Hepatocyte (in vitro differentiated cells): ENCODE measurements at places on chromosomes 6 and 20.

DNA sequence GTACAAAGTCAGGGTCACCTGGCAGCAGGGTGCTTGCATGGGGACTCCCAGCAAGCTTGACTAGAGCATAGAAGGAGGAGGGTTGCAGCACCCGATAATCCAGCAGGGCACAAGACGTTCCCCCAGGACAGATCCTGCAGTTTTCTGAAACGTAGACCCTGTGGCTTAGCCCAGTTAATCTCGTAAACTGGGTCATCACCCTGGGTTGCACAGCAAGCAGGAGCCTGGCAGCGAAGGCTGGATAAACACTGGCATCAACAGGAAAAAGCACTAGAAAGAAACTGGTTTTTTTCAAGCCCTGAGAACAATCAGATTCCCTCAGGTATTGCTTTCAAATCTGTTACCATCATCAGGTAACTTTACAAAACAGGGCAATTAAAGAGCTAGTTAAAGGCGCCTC lies 92.6 kb downstream of the PDE7B start:
- no peak for DNase-seq

GRCh38 chr6:122035173-122035572 lies 364.3 kb upstream of the HSF2 start:
- DNase-seq = no peak

- DNase-seq = no peak
Measured at GRCh38 chr6:5994999-5995657, 11.6 kb downstream of the NRN1 start.

DNA sequence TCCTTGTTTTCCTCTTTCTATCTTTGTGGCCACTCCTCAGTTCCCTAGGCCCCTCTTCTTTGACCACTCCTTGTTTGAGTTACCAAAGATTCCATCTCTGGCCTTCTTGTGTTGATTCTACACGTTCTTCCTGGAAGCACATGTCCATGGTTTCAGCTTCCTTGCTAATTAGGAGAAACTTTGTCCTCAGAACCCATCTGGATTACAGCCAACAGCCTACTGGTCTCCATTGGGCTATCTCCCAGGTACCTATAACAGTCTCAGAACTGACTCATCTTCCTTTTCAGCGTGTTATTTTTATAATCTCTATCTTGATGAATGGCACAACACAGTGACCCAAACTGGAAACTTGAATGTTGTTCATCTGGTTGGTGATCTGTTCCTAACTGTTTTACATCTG lies 17.5 kb downstream of the PTPRA start:
- DNase-seq = no peak

GRCh38 chr20:437787-438486 lies 24.4 kb downstream of the TBC1D20 start:
- no peak for DNase-seq

GRCh38 chr6:33789550-33789895 lies 593 bp upstream of the LEMD2 start:
- DNase-seq = no peak

DNA sequence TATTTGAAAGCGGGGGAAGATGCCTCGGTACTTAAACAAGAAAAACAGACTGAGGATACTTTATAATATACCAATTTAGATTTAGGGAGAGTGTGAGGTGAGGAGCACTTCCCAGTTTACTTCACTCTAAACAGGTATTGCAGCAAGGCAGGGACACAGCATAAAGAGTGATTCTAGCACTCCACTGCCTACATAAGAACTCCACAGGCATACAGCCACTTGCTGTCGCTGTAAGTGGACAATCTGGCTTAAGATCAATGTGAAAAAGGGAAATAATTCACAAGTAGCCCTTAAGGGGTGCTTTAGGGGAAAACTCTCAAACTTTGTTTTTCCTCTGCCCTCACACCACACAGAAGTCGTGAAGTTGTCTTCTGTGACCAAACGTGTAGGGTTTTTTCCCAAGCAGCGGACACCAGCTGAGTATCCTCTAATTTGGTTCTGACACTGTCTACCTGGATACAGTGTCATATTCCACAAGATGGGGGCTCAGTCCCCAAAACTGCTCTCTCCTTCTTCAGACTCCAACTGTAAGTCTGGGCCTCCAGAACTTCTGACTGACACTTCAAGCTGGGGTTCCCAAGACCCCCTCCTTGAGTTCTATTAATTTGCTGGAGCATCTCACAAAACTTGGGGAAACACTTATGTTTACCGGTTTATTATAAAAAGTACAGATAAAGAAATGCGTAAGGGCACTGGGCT lies 9.3 kb downstream of the ADNP start:
- DNase-seq = no peak
